ENCODE measurements at places on chromosomes 5 and 9.

DNA sequence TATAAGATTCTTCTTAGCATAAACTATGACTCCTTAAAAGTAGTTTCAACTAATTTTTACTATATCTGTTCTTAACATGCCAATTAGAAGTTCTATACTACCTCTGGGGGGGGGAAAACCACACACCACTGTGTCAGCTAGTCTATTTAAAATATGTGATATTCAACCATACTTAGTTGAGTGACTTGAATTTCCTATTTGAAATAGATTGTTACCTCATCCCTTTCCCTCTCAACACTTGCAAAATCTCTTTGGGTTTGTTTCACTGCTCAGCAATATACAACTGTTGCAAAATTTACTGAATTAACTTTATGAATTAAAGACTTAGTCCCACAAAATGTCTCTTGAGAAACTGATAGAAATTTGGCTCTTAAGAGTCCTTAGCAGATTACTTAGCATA is 151.1 kb upstream of the POU5F2 start:
- no peak for DNase-seq

- DNase-seq = no peak
Observed at GRCh38 chr5:33300209-33300742, 140.5 kb upstream of the TARS1 start.

DNA sequence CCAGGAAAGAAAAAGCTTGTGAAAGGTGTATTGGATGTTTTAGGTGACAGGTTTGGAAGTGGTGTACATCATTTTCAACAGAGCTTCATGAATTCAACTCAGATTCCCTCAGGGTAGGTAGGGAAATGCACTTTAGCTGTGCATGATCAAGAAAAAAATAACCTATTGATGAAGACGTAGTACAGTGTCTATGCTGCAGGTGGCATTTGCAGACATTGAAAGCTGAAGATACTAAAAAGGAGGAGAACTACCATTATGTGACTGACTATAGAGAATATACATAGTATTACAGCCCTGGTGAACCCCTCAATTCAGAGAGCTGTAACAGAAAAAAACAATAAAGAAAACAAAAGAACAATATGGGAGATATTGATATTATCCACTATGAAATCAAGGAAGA is 2344.7 kb upstream of the ACO1 start:
- DNase-seq = no peak

DNA sequence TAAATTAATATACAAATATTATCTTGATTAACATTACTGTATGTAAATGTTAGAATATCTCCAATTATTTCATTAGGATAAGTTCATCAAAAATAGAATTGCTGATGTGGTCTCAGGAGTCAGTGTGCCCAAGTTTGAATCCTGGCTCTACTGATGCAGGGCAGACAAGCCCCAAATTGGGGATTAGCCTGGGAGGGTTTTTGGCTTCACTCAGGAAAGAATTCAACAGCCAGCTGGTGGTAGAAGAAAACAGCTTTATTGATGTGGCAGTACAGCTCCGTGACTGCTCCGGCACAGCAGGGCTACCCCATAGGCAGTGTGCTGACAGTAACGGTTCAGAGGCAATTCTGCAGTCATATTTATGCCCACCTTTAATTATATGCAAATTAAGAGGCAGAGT is 32.5 kb downstream of the COL27A1 start:
- DNase-seq = no peak

DNA sequence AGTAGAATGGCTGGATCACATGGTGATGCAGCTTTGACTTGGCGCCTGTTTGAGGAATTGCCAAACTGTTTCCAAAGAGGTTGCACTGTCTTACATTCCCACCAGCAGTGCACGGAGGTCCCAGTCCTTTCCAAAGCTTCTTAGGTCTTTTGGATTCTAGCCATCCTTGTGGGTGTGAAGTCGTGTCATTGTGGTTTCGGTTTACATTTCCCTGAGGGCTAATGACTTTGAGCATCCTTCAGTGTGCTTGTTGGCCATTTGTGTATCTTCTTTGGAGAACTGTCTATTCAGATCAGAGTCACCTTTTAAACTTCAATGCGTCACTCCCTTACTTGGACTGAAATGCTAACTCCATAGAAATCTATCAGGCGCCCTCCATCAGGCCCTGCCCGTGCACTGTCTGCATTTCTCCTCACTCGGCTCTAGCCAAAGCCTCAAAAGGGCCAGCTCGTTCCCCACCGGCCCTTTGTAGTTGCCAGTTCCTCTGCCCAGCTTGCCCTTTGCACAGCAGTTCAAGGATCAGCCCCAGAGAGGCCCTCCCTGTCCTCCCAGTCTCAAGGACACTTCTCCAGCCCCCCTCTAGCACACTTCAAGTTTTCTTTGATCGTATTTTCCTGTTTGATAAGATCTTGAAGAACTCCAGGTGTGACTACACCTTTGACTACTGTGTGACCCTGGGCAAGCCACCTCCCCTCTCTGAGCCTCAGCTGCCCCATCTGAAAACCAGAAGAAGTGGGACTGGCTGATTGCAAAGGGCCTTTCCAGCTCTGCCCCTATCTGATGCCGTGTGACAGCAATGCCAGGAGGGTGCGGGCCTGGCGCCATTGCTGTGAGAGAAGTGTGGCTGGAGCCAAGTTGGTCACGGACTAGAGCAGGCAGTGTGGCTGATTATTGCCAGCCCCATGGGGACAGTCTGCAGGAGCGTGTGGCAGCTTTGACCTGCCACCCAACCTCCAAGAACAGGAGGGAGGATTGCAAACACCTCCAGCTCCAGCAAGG is 5.6 kb downstream of the HRH2 start:
- no peak for DNase-seq

DNA sequence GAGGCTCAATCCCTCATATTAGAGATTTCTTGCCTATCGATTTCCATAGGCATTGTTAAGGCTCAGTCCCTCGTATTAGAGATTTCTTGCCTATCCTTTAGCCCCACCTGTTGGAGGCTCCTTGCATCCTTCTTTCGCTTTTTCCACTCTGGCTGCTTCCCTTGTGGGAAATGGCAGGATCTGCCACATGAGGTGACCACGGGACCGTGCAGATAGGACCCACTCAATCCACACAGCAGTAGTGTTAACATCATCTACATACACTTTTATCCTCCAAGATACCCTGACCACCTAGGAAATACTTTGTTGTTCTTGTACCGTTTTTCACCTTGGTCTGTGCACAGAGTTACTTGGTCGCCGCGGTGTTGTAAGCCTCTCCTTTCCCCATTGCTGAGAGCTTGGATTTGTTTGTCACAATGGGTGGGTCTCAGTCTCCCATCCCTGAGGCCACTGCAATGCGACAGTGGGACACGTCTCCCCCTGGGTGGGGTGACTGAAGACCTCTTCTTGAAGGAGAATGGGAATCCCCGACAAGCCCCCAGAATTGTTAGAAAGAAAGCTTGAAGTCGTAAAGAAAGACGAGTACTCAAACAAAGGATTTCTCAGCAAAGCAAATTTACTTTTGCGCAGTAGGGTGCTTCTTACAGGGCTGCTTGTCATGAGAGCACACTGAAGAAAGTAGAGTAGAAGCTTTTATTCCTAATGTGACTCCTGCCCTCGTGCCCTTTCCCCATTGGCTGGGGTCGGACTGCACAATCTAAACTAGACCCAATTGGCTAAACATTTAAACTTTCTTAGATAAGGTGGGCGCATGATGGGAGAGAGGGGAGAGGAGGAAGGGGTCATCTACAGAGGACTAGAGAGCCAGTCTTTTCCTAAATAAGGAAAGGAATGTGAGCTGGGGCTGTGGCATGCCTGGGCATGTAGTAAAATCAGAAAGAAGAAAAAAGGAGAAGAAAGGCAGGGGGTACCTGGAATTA is 19.8 kb downstream of the IFT74 start:
- DNase-seq = no peak

- DNase-seq = no peak
Observed at GRCh38 chr5:141182248-141182647, at the start of gene PCDHB16. Gene PCDHB16 (plus strand): TSS chr5:141182387. CDS start chr5:141182560, 173 bp downstream.

GRCh38 chr9:129491487-129491855 is 129.4 kb downstream of the C9orf50 start:
- no peak for DNase-seq

GRCh38 chr5:36172599-36172998 is 20.7 kb downstream of the SKP2 start:
- DNase-seq = no peak

- DNase-seq = no peak
Observed at GRCh38 chr5:14469551-14470377, 111.8 kb upstream of the OTULINL start.

DNA sequence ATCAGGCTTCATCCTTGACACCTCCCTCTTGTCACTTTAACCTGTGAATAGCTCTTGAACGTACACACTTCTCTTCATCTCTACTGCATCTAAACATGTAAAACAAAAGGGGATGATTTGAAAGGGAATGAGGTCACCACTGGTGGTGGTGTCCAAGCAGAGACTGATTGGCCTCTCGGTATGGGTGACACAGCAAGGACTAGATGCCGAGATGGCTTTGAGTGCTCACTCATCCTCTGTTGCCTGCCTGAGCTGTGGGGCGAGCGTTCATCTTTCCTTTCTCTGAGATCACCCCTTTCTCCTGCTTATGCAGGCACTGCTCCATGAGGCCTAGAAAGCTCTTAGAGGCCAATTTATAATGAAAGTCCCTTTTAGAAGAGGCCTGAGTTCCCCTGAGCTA is 51.9 kb downstream of the SEC61B start:
- DNase-seq = no peak

DNA sequence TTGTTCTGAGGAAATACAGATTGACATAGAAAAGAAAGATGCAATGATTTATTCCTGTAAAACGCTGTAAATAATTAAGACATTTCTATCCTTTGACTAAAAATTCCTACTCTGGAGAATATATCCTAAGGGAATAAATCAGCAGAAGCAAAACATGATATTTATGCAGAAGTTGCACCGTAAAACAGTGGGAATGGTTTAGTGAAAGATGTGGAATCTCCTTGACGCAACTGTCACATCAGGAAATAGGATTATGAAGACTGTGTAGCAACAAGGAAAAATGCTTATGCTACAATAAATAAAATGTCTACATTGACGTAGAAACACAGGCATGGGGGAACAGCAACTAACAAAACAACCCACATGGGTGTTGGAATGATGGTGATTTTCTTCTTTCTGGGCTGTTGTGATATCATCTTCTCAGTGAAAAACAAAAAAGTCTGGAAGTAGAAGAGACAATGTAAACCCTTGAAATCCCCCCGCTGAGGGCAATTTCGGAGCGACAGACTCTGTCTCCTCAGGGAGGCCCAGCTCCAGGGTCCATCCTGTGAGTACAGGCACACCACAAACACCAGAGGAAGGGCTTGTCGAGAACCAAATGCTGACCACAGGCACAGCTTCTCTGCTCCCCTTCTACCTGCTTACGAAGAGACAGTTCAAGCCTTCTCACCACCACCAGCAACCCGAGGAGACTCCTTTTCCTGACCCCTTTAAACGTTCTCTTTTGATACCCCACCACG is 25.2 kb downstream of the COL23A1 start:
- no peak for DNase-seq

DNA sequence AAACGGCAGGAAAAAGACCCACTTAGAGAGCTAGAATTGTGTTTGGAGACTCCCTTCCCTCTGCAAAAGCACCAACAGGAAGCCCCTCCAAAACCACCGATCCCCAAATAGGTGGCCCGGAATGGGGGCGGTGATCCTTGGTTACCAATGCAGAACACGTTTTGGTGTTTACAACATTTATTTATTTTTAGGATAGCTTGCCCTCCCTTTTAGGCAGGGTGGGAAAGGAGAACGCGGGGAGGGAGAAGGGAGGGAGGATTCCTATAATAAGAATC is 579 bp upstream of the NTRK2 start:
- no peak for DNase-seq

DNA sequence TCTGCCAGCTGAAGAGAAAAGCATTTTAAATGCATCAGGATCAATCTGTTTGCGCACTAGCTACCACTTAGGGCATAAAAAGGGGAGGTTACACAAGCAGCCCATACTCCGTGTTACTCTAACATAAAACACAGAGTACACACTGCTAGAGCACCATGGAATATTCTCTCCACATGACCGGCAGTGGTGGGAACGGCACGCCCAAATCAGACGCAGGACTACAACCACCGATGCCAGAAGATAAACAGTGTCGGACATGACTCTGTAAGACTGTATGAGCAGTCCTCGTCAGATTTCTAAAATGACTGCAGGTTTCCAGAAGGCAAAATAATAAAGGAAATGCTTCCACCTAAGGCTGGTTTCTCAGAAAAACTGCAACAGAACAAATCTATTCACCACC is 40.0 kb downstream of the CDK5RAP2 start:
- DNase-seq = no peak

- no peak for DNase-seq
Observed at GRCh38 chr9:14722391-14723035, at the start of gene CER1. Gene CER1 (minus strand): TSS chr9:14722733. CDS start chr9:14722672, 61 bp downstream.

DNA sequence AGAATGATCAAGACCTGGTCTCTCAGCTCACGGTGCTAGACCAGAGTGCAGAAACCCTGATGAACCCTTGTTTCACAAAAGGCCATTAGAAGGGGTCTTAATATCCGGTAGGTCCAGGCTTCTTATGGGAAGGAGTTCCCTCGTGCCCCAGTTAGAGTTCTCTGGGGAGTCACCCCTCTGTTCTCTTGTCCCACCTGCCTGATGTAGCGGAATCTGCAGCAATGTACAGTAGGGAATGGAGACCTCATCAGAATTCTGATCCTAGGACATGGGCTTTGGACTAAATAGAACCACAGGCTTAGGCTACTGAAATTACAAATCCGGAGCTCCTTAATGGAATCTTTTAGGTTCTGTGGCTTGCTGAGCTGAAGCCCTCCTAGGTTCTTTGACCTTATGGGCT is 243.6 kb upstream of the IRX2 start:
- no peak for DNase-seq

DNA sequence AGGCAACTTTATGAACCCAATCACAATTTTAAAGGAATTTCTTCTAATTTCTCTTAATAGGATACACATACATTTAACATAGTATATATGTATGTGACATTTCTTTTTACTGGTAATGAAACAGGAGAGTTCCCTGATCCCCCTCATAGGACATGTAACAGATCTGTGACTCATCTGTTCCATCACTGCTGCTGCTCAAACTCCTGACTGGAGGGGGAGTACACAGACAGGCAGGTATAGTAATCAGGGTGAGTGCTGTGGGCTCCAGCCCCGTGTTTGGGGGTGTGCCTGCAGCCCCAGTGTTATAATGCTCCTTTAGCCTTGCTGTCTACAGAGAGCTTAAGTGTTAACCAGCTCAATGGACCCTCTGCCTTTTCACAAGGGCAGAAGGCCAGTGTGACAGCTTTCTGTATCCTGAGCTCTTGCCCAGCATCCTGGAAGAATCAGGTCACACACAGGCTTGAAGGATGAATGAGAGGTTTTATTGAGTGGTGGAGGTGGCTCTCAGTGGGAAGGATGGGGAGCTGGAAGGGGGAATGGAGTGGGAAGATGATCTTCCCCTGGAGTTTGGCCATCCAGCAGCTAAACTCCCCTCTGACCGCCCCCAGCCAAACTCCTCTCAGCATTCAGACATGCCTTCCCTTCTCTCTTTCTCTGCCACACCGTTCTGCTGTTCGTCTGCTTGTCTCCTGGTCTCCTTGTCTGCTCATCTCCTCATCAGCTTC is 161.3 kb downstream of the ZNF608 start:
- no peak for DNase-seq

DNA sequence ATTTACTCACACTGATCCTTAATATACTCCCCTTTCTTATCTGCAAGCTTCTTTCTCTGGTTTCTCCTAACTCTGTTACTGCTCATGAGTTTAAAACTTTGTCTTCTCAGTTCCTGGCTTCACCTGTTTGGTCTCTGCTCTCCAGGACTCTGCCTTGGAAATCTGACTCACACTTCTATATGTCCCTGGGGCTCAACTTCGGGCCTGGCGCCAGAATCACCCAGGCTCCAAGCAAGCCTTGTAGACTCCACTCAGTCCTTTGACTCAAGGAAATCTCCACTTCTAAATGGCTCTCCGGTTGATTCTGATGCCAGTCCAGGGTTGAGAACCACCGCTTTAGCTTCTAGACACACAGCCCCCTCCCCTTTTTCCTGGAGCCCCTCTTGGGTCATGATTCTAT is 57.8 kb downstream of the TMC1 start:
- no peak for DNase-seq

All from CD4-positive, CD25-positive, alpha-beta regulatory T cell (primary cell).